ENCODE measurements at places on chromosomes 16 and 17. TPM values are rescaled to one million over a fixed set of nuclear protein-coding genes. Genes with fewer than 3 reads are reported as not detected.

DNA sequence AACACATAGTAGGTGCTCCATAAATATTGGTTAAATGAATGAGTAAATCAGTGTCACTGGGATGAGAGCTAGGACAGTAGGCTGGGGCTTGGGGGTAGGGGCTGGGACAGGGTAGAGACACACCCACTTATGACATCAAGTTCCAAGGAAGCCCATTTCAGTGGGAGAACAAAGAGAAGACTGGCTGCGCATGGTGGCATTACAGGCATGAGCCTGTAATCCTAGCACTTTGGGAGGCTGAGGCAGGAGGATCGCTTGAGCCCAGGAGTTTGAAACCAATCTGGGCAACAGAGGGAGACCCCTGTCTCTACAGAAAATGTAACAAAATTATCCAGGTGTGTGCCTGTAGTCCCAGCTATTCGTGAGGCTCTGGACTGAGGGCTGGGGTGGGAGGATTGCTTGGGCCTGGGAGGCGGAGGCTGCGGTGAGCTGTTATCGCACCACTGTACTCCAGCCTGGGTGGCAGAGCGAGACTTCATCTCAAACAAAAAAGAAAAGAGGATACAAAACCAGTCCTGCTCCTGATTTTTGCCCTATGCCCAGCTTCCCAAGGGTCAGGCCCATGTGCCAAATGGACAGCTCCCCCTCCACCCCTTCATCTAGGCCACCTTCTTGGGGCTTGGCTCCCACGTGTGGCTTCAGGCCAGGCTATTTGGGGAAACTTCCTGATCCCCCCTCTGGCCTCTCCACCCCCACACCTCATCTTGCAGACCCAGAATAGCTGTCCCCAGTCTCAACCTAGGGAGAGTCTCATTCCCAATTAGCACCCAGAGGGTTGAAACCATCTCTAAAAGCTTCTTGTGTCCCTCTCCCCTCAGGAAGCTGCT is 7.1 kb downstream of the ZNF385C start:
- H3K27me3 ChIP-seq = peaks cover 22% of the 10 kb centered on the region
- no peak for DNase-seq
- no peak overlapping the region for H3K4me3 ChIP-seq
- H3K4me1 ChIP-seq = no peaks in the 10 kb centered on the region
- H3K36me3 ChIP-seq = no peaks in the 10 kb centered on the region
- H3K27ac ChIP-seq = no peak overlapping the region

Gene IGFALS
- 0.23 TPM for total RNA-seq

GRCh38 chr16:64181271-64181925 is 940.5 kb downstream of the CDH11 start:
- H3K36me3 ChIP-seq = no peaks in the 10 kb centered on the region
- no peak overlapping the region for H3K27ac ChIP-seq
- DNase-seq = no peak

DNA sequence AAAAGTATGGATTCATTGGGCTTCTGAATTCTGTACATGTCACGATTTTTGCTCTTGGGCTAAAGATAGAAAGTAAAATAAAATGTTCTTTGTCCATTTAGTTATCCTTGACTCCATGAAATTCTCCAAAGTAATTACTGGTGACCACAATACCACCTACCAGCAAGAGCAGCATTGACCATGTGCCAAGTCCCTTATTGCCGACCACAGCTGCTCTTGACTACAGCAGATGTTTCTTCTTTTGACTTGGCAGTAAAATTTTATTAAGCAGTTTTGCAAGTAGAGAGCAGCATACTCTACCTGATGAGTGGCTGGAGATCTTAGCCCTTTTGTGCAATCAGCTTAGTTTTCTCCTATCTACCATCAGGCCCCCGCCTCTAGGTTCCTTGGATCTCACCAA is 152.2 kb upstream of the TBX2 start:
- peaks cover 12% of the 10 kb centered on the region for H3K4me1 ChIP-seq
- no peak overlapping the region for H3K27ac ChIP-seq
- no peaks in the 10 kb centered on the region for H3K27me3 ChIP-seq
- H3K36me3 ChIP-seq = no peaks in the 10 kb centered on the region
- no peak overlapping the region for H3K4me3 ChIP-seq

Gene SULT1A4
- 1.9 TPM for total RNA-seq

- H3K27ac ChIP-seq = peak overlapping the region; percentile 100
- H3K4me3 ChIP-seq = peak overlapping the region; percentile 94
- H3K4me1 ChIP-seq = peaks cover 80% of the 10 kb centered on the region
These were observed 101.3 kb upstream of the CHMP6 start for GRCh38 chr17:80890196-80890920.

- H3K4me3 ChIP-seq = peak overlapping the region; percentile 44
- H3K27ac ChIP-seq = no peak overlapping the region
- DNase-seq = no peak
- H3K4me1 ChIP-seq = peaks cover 53% of the 10 kb centered on the region
- H3K27me3 ChIP-seq = peaks cover 12% of the 10 kb centered on the region
- peaks cover 8% of the 10 kb centered on the region for H3K36me3 ChIP-seq
These were observed 1.6 kb downstream of the ITPRIPL2 start for GRCh38 chr16:19115148-19116021.

DNA sequence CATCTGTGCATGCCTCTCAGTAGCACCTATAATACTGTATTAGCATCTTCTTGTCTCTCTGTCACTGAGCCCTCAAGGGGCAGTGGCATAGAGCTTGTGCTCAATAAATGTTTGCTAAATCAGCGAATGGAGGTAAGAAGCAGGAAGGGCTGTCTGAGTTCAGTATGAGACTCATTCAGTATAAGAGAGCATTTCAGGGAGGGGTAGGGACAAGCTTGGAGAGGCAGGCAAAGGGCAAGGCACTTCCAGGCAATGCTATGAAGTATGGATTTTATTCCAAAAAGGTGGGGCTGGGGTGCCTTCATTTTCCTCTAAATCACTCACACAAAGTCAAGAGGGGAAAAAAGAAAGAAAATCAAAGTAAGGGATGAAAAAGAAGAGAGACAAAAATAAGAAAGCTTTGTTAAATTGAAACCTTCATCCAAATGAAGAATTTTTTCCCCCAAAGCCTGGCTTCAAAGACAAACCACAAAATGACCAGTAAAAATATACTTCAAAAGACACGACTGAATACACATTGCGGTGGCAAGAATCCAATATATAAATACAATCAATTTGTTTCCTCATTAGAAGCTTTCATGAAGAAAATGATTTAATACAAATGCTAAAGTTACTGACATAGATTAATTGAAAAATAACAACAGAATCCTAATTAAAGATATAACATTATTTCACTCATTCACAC is 51.2 kb downstream of the SKAP1 start:
- H3K4me3 ChIP-seq = no peak overlapping the region
- H3K4me1 ChIP-seq = peaks cover 4% of the 10 kb centered on the region
- H3K27me3 ChIP-seq = no peaks in the 10 kb centered on the region
- no peak for DNase-seq
- H3K36me3 ChIP-seq = peaks cover 29% of the 10 kb centered on the region
- H3K27ac ChIP-seq = no peak overlapping the region

DNA sequence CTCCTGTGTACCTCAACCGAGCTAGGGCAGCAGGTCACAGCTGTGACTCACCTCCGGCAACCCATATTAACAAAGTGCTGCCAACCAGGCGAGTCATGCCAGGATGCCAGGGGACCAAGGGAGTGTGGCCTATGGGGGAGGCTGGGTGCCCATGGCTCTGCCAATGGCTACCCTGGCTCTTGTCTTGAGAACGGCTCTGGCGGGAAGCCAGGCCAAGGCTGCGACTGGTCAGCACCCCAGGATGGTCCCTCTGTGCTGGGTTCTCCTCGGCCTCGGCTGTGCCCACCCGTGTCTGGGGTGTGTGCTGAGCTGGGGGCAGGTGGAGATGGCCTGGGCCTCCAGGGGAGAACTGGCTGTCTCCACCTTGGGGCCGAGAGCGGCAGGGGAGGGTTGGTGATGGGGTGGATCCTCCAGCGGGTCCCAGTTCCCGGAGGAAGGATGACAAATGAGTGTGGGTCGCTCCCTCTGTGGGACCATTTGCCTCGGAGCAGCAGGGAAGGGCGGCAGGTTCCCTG is 75.8 kb downstream of the MRC2 start:
- peaks cover 11% of the 10 kb centered on the region for H3K4me1 ChIP-seq
- DNase-seq = peak; percentile 34
- H3K36me3 ChIP-seq = no peaks in the 10 kb centered on the region
- peak overlapping the region; percentile 37 for H3K4me3 ChIP-seq
- H3K27me3 ChIP-seq = peaks cover 27% of the 10 kb centered on the region

GRCh38 chr17:43924558-43924957 is 17.2 kb upstream of the MPP2 start:
- H3K27ac ChIP-seq = no peak overlapping the region
- H3K27me3 ChIP-seq = no peaks in the 10 kb centered on the region
- peaks cover 33% of the 10 kb centered on the region for H3K4me1 ChIP-seq
- H3K4me3 ChIP-seq = no peak overlapping the region
- DNase-seq = no peak
- no peaks in the 10 kb centered on the region for H3K36me3 ChIP-seq

Gene NHERF2
- total RNA-seq = 0.96 TPM

DNA sequence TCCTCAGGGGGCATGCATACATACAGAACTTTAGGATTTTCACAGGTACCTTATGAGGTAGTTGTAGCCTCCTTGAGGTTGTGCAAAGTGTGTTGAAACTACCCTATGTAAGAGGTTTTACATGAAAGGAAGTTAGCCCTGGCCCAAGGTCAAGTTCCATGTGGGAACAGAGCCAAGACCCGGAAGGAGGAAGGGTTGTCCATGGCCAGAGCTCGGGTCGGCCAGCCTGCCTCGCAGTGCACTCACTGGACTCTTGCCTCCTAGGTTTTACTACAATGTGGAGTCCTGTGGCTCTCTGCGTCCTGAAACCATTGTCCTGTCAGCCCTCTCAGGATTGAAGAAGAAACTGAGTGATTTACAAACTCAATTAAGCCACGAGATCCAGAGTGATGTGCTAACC is 8.2 kb downstream of the POLR2C start:
- H3K27me3 ChIP-seq = no peaks in the 10 kb centered on the region
- DNase-seq = no peak

DNA sequence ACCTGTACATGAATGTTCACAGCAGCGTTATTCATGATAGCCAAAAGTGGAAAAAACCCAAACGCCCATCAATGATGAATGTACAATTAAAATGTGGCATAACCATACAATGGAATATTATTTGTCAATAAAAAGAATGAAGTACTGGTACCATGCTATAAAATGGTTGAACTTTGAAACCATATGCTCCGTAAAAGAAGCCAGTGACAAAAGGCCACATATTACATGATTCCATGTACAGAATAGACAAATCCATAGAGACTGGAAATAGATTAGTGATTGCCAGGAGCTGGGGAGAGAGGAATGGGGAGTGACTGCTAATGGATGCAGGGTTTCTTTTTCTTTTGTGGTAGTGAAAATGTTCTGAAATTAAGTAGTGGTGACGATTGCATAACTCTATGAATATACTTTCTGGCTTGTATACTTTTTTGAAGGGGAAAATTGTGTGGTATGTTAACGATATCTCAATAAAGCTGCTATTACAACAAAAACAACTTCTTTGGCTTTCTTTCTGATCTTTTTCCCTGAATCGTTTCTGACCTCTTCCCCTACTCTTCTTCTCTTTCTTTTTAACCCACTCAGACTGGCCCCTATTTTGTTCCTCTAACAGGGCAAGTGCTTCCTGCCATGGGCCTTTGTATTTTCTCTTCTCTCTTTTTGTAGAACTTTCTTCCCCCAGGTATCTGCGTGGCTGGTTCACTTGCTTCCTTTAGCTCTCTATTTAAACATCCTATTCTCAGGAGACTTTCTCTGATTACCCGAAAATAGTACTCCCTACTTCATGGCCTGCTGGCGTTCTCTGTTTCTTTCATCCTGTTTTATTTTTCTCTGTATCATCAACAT is 67.9 kb downstream of the FTO start:
- no peak overlapping the region for H3K27ac ChIP-seq
- H3K27me3 ChIP-seq = no peaks in the 10 kb centered on the region
- DNase-seq = no peak
- H3K4me1 ChIP-seq = peaks cover 30% of the 10 kb centered on the region

All from activated CD4-positive, alpha-beta memory T cell treated with anti-CD3 and anti-CD28 coated beads, Interleukin-2, amount 10 ng/mL, durations not matched to agents 7 days and 5 days (primary cell).